ENCODE measurements at places on chromosomes 6 and 20.

GRCh38 chr6:147154454-147154853 is 49.8 kb upstream of the STXBP5 start:
- no peak for DNase-seq

DNA sequence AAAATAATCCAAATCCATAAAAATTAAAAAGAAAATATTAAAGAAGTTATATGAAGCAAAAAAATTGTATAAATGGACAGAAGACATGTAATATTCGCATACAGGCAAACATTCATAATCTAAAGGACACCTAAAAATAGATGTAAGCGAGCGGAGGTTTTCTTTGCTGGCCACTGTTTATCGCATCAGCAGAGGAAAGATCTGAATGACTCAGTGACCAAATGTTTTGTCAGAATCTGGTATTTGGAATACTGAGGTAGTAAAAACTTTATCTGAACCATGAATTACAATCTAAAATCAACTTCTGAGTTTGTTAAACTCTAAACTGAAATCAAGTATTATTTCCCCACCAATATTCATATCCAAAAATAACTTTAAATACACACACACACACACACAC is 7.8 kb downstream of the TSPYL4 start:
- no peak for DNase-seq

GRCh38 chr6:116564311-116564710 is 7.0 kb upstream of the RWDD1 start:
- no peak for DNase-seq

DNA sequence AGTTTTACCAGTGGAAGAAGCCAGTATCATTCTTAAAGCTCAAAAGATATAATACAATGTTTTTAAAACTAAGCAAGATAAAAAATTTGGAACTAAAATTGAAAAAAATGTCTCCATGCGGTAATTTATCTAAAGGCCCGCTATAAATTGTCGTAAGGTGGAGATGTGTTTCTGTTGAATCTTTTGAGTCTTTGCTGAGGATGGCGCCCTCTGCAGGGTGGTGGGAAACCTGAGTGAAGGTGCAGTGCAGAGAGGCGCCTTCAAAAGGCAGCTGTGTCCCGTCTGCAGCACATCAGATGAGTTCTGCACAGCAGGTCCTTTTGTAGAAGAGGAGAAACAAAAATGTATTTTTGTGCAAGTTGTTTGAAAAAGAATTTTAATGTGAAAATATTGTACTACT is 29.4 kb upstream of the KIF25 start:
- no peak for DNase-seq

GRCh38 chr6:13357551-13358075 is 29.3 kb upstream of the TBC1D7 start:
- DNase-seq: no peak

- no peak for DNase-seq
Measured at GRCh38 chr20:32626859-32627636, 41.9 kb upstream of the NOL4L start.

GRCh38 chr6:41189967-41190366 is 11.0 kb downstream of the TREML2 start:
- no peak for DNase-seq

- DNase-seq: no peak
Measured at GRCh38 chr6:151634336-151634720, 140.5 kb downstream of the CCDC170 start.

- no peak for DNase-seq
Measured at GRCh38 chr20:19934792-19935491, 82.2 kb upstream of the NAA20 start.

DNA sequence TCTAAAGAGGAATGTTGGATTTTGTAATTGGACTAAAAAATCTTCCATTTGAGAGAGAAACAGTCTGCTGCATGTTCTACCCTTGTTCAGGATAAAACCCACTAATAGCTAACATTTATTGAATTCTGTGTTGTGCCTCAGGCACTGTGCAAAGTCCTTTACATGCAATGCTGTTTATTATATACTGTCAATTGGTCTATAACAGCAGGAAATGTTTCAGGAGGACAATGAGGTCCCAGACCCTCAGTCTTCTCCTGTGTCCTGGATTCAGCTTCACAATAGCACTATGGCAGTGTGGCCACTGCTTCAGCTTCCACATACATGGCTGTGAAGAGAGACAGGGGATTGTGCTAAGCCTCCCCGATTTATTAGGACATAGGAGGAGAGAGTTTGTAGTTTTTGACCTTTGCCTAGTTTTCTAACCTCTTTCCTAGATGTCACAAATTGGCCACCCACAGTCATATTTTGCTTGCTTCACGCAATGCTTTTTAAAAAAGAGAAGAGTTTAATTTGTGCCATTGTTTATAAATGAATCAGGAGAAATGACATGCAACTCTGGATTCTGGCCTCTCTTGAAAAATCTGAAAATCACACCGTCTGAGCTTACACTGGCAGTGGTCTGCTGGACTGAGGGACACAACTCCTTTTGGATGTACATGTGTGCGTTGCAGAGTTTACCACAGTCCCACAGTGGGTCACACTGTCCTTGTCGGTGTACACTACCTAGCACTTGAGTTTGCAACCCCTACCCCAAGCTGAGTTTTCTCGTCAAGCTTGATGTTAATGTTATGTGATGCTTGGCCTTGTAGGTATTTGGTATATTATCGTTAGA is 11.3 kb downstream of the PTPN1 start:
- DNase-seq: no peak

DNA sequence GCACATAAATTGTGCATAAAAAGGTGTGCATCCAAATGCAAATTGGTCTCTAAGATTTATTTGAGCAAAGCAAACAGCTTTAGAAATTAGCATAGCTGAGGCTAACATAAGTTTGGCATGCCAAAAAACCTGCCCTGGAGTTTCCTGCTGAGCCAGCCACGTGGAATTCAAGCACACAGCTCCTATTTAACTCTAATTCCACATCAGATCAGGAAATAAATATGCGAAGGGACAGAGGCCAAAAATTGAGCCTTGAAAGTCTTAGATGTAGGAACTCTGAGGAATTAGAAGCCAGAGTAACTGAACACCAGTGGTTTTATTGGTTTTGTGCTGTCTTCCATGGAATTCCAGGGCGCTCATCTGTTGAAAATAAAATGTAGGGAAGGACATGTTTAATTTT is 19.6 kb downstream of the SOBP start:
- DNase-seq: no peak

- no peak for DNase-seq
Measured at GRCh38 chr6:27547157-27548075, 74.5 kb upstream of the ZNF184 start.

GRCh38 chr6:146111881-146112450 is 83.1 kb downstream of the GRM1 start:
- DNase-seq: no peak

DNA sequence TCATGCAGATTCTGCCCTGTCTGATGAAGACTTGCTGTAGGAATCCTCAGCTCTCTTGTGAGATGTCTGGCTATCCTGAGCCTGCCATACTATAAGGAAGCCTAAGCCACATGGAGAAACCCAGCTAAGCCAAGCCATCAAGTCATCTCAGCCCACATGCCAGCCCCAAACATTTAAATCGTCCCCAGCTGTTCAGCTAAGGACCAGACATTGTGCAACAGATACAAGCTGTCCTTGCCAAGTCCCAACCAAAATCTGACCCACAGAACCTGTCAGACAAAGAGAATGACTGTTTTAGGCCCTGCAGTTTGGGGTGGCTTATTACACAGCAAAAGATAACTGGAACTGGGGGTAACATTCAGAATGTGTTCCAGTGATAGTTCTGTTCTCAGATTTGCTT is 36.8 kb upstream of the FOXC1 start:
- DNase-seq: no peak

DNA sequence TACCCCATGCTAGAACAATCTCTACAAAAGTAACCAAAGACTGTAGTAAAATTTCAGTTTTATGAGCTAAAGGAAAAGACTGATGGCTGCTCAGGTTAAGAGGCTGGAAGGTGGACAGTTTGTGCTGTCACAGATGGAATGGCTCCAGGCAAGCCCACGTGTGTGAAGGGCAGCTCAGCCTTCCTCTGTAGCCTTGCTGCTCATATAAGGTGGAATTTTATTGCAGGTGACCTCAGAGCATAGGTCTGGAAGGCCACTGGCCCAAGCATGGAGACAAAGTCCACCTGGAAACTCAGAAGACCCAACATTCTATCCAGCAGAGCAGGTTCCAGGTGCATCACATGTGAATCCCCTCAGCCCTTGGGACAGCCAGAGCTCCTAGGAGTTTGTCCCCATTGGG is 53.6 kb downstream of the KAT14 start:
- DNase-seq: no peak

- DNase-seq: no peak
Measured at GRCh38 chr20:18011482-18011881, 42.7 kb downstream of the MGME1 start.

- no peak for DNase-seq
Measured at GRCh38 chr6:168022488-168023321, 25.2 kb downstream of the KIF25 start.

- peak; percentile 68 for DNase-seq
Measured at GRCh38 chr20:5749952-5750779, at the start of gene SHLD1. SHLD1 (plus strand) TSS chr20:5750401; CDS start chr20:5772866, 22,465 bp downstream.

GRCh38 chr20:45704969-45705637 is at the start of gene WFDC10B:
WFDC10B (minus strand) TSS chr20:45705019; CDS start chr20:45685992, 19,027 bp downstream.
- no peak for DNase-seq

- no peak for DNase-seq
Measured at GRCh38 chr6:13402711-13403110, 74.4 kb upstream of the TBC1D7 start.

DNA sequence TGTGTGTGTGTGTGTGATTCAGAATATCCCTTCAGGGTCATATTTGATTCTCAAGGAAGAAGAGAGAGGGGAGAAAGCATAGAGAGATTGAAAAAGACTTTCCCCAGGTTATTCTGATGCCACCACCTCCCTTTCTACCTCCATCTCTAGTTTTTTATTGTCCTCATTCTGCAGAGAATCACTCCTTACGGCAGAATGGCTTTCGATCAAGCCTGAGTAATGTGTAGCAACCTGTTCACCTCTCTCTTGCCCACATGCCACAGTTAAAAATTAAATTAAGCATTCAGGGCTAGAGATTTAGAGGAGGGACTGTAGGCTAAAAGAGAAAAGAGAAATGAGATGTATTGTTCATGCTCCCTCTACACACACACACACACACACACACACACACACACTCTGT is 18.1 kb downstream of the KLHL32 start:
- DNase-seq: no peak

DNA sequence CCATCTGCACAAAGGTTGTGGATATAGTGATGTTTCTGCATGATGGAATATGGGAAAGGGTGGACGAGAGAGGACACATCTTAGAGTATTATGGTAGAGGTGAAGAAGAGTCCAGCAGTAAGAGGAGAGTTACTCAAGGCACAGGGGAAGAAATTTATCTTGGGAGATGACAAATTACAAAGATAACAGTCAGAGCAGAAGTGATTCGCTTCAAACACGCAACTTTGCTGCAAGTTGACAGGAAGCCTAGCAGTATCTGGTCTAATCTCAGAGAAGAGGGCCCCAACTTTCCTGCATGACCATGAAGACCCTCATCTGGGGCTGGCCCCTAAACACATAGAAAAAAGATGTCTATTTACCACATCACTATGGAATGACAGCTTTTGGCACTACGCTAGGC is 1.2 kb upstream of the CALHM6 start:
- DNase-seq: no peak

DNA sequence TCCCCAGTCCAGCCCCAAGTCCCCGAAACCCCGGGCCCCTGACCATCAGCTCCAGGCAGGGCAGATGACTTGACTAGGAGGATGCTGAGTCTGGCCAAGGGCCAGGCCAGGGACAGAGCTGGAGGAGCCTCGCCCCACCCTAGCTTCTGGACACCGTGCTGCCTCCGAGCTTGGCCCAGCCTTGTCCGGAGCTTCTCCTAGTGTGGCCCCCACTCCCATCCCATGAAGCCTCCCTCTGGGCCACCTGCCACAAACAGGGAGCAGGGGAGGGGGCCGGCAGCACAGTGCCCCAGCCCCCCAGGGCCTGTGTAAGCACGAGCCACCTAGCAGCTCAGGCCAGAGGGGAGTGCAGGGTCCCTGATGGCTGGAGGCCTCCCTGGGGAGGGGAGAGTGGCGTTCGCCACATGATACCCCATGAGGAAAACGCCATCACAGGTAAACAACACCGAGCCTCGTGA is 5.3 kb downstream of the EEF1A2 start:
- no peak for DNase-seq

DNA sequence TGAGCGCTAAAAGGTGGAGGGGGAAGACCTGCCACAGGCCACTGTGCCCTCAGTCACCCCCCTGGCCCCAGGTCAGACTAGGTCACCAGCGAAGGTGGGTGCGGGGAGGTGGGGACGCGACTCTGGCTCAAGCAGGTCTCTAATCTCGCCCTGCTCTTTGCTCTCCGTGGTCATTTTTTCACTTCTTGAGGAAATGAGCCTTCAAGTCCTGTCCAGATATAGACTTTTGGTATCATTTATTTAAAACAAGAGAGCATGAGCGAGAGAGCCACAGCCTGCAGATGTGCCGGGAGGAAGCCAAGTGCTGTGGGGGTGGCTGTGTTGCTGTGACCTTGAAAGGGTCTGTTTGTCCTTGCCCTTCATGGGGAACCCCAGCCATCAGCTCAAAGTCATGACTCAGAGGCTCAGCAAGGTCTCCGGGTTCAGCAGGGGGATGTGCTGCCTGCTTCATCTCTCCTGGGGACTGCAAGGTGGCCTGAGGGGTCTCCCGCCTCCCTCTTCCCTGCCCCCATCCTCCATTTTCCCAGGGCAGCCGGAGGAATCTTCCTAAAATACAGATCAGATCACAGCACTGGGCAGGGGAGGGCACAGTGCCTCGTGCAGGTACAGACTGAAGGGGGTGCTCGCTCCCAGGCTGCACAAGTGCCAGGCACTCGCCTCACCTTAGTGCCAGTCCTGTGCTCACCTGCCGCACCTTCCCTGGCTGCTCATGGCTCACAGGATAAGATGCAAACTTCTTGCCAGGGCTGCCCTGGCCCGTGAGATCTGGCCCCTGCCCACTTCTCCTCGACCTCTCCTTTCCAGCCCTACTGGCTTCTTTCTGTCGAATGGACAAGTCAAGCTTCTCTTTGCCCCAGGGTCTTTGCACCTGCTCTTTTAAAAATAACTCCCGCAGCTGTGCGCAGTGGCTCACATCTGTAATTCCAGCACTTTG is 26.5 kb downstream of the SULF2 start:
- no peak for DNase-seq

- no peak for DNase-seq
Measured at GRCh38 chr20:9235518-9235917, 166.6 kb downstream of the PLCB4 start.

DNA sequence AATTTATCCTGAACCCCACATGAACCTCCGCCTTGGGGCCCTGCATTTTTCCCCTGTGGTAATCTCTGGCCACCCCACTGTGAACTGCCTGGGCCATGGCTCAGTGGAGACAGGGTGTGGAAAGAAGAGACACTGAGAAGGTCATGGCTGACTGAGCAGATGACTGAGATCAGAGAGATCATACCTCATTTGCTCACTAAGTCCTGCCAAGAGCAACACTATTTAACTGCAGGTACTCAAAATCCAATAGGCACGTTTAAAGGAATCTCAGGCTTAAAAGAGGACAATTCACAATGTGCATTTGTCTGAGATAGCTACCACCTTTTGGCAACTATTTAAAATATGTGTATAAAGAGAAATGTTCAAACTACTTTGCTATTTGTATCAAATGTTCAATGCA is 305.0 kb downstream of the GMDS start:
- DNase-seq: no peak

All from stimulated activated CD4-positive, alpha-beta T cell treated with anti-CD3 and anti-CD28 coated beads, TNF-alpha, amount 100 ng/mL, for 24 hours (primary cell).